Hematopoietic multipotent progenitor cell treated with erythropoietin and hydrocortisone succinate and interleukin-3 and kit ligand, for 4 days (in vitro differentiated cells): ENCODE measurements at places on chromosomes 16 and 17.
A peak's percentile ranks its signal among the peaks of the same experiment; 100 is the strongest.

DNA sequence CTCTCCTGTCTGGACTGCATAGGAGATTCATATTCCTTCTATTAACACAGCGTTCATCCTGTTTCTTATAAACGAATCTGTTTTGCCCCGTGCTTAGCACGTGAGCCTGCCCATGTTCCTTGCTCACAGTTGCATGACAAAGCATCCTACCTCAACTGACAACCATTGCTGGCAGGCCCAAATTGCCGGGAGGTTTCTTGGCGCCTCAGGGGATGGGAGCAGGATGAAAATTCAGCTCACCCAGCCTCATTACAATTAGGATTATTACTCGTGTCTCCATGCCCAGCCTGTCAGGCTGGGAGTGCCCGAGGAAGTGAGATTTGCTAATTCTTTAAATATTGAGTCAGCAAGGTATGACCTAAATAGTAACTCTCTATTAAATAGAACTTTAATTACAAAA is 36.7 kb upstream of the HELZ start:
- DNase-seq, result no peak

DNA sequence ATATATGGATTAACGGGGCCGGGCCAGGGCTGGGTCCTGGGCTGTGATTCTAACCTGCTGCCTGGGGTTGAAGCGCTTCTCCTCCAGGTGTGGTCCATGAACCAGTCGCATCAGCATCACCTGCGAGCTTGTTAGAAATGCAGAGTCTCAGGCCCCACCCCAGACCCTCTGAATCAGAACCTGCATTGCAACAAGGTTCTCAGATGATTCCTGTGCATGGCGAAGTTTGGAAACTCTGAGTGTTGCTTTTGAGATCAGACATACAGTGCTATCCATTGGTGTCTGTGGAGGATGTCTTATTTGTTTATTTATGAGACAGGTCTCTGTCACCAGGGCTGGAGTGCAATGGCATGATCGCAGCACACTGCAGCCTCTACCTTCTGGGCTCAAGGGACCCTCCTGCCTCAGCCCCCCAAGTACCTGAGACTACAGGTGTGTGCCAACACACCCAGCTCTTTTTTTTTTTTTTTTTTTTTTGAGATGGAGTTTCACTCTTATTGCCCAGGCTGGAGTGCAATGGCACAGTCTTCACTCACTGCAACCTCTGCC is 99.8 kb downstream of the PITPNC1 start:
- no peak for DNase-seq

GRCh38 chr16:56102183-56102686 is 89.1 kb upstream of the GNAO1 start:
- no peak for DNase-seq

- no peak for DNase-seq
These were observed 160.2 kb downstream of the RGS9 start for GRCh38 chr17:65297384-65297783.

DNA sequence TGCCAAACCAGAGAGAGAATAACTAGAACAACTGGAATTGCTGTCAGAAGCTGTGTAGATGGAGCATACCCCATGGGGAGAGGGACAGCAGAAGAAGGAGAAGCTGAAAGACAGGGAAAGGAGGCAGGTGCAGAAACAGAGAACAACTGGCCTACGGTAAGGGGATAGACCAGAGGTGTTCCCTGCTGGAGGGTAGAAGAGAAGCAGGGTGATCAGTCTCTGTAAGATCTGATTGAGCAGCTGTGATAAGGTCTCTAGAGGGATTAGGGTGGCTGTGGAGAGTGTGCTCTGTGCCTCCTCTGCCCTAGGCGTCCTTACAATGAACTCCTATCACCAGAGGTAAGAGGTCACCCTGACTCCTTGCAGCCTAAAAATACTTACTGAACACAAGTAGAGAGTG is 30.4 kb upstream of the HS3ST3B1 start:
- no peak for DNase-seq

DNA sequence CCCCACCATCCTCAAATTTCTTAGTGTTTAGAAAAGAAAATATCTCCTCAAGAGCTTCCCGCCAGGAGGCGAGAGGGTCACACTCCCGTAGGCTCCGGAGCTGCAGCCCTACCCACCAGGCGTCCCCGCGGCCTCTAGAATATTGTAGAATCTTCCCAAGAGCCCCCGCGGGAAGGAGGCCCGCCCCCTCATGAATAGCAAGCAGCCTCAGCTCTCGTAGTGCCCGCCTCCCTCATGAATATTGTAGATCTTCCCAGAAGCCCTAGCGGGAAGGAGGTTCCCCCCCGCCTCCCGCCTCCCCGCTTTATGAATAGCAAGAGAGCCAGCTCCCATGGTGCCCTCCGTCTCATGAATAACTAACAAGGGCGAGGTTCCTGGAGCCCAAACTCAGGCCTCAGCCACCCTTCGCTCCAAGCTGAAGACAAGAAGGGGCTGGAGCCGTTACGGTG is at the start of gene FBXO47:
Gene FBXO47, minus strand, starts transcription at position 114 of the 449 bp plus-strand sequence. CDS start 4,378 bp downstream, outside the sequence.
- peak; percentile 95 for DNase-seq

GRCh38 chr17:17204635-17205231 is 1.4 kb downstream of the PLD6 start:
- DNase-seq, result peak; percentile 31

DNA sequence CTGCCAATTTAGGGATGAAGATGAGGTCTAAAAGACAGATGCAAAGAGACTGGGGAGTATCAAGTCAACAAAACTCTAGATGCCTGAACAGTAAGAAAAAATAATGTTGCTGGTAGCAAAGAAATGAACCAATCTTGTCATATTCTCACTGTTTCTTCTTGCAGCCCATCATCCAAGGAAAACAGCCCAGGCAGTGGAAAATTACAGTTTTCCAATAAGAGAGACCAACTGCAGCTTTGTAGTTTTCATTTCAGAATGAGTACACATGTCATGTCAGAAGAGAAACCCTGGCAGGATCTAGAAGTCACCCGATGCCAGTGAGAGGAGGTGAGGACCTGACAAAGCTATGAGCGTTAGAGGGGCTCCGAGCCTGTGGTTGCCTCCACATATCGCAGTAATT is 500.4 kb upstream of the PSMD7 start:
- no peak for DNase-seq

- DNase-seq, result no peak
These were observed 38.8 kb upstream of the ENPP7 start for GRCh38 chr17:79691931-79692330.

DNA sequence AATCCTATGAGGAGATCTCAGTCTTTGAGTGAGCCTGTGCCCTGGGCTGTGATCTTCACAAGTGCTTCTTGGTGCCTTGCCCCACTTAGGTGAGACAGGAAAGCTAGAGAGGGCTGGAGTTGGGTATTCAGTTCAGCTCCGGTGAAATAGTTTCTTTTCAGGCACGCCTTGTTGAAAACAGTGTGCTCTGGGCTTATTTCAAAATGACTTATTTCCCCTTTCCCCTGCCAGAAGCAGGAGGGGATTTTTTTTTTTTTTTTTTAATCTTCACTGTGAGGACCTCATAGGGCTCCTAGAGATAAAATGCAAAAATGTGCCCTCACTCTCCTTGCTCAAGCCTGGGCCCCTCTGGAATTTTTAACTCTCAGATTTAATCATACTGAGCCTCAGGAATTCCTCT is 27.2 kb downstream of the MOSMO start:
- DNase-seq, result peak; percentile 52

GRCh38 chr17:63498626-63499195 is 21.9 kb downstream of the ACE start:
- DNase-seq, result no peak

- no peak for DNase-seq
These were observed 231.9 kb upstream of the TNRC6C start for GRCh38 chr17:77726549-77727006.

GRCh38 chr16:10964891-10965326 is 20.5 kb downstream of the CLEC16A start:
- no peak for DNase-seq

DNA sequence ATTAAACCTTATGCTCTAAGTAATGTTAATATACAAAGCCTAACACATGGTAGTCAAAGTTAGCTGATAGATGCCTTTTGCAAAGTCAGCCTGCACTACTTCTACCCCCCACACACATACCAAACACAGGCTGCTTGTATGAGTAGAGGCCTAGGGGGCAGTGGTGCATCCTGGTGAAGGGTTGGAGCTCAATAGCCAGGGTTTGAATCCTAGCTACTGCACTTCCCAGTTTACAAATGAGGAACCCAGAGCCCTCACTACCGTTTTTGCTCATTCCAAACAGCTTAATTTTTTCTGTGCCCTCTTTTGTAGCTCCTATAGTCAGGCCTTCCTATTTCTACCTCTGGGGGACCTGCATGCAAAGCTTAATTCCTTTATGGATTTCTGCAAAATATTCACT is 18.9 kb upstream of the HYDIN start:
- DNase-seq, result peak; percentile 14

GRCh38 chr16:49023050-49023449 is 258.6 kb downstream of the CBLN1 start:
- DNase-seq, result no peak

DNA sequence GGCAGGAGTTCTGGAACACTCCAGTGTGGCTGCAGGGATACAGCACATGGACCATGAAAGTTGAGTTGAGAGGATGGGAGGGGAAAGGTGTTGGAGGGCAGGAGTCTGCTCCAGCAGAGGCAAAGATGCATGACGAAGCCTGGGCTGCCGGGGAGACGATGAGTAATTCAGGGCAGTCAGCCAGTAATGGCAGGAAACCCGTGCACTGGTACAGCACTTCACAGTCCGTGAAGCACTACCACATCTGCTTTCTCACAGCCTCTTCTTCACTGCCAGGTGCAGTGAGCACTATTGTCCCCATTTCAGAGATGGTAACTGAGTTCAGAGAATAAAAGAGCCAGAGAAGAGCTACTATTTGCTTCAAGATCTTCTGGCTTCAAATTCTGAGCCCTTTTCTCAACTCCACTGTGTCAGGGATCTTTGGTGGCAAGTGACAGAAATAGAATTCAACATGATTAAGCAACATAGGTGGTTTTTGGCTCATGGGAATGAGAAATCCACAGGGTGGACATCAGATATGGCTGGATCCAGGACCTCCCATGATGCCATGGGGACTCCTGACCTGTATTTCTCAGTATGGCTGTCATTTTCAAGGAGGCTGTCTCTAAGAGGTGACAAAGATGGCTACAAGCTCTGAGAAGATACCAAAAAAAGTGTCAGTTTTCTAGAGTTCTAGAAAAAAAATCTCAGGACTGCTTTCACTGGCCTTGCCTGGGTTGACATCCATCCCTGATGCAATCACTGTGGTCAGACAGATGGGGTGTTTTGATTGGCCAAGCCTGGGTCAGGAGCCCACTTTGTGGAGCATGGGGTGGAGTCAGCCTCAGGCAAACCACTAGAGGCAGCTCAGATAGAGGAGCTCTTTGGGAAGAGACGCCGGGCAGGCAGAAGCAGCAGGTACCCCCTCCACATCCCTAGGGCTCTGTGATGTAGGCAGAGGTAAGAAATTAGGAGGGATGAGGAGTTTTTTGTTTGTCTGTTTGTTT is 24.7 kb downstream of the IL21R start:
- DNase-seq, result peak; percentile 71

DNA sequence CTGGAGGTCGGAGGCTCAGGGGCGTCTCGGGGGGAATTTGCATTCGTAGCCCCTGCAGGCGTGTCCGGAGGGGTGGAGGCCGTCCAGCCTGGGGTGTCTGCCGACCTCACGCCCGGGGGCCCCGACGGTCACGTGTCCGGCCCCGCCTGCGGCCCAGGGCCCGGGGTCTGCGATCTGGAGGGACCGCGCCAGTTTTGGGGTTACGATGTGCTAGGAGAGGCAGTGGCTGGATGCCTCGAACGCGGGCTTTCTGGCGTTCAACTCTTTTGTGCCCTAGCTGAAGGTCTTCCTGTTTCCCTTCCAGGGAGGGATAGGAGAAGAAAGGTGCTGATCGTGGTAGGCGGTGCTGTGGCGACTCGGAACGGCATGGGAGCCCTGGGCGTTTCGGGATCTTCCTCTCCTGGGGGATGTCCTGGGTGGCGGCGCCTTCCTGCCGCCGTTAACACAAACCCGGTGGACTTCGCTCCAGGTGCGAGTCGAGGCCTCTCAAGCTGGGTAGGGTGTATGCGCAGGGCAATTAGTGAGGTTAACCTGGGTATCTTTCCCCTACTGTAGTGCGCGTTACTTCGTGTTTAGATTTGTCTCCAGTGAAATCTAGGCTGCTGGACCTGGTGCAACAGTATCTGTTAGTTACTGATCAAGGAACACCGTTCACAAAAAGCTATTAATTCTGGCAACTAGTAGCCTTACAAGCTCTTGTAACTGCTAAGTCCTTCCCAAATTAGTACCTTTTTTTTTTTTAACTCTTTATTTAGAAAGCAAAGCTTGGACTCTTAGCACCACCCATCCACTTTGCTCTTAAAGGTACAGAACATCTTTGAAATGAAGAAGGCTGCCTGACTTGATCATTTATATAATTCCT is 1.3 kb downstream of the AKAP1 start:
- peak; percentile 45 for DNase-seq

- no peak for DNase-seq
These were observed 15.0 kb downstream of the HASPIN start for GRCh38 chr17:3738562-3739295.

- peak; percentile 69 for DNase-seq
These were observed 397.5 kb downstream of the CPPED1 start for GRCh38 chr16:12406158-12406557.

DNA sequence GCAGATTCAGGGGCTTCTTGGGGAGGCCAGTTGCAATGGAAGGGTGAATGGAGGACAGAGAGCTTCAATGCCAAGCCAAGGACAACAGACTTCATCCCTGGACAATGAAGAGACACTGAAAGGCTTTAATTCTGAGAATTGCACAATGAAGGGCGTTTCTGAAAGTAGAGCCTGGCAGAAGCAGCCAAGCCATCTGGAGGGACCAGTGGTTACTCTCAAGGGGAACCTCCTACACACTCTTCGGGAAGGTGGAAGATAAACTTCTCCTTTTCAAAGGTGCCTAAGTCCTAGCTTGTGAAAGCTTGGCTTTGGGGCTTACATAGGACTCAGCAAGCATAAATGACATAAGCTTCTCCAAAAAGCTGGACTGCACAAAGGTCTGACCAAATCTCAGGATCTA is 6.2 kb upstream of the CES1 start:
- DNase-seq, result peak; percentile 60

DNA sequence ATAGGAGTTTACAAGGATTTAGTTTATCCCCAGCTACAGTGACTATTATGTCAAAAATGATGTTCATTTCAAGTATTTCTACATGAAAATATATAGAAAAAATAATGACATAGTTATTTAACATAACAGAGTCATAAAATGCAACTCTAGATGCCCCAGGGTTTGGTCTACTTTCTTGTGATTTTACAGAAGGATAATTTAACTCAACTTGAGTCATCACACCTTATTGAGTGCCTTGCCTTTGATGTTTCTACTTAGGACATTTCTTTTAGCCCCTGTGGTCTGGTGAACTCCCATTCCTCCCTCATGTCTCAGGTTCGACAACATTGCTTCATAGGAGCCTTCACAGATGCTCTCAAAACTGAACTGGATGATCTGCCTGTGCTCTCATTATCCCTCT is 2.0 kb downstream of the KRT20 start:
- DNase-seq, result no peak

GRCh38 chr17:77297693-77298666 is 157.2 kb downstream of the SEC14L1 start:
- DNase-seq, result no peak

DNA sequence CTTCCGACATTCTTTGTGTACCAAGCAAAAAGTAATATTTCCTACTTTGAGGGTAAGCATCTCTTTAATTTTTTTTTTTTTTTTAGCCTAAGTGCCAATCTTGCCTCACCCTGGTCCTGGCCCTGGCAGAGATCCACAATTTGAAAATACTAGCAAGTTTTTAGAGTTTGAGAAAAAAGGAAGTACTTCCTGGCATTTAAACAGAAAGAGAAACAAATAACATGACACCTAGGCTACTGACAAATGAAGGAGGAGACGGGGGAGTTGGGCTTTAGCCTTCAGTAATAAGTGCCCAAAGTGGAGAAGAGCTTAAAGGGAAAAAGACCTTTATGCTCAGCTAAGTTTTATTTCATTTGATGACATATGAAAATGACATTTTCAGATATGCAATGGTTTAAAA is 92.8 kb downstream of the HS3ST3A1 start:
- peak; percentile 73 for DNase-seq
